Stimulated activated CD8-positive, alpha-beta memory T cell treated with anti-CD3 and anti-CD28 coated beads, Interleukin-4, amount 100 ng/mL, for 4 hours (primary cell): ENCODE measurements at places on chromosomes 4 and X.

GRCh38 chr4:124092541-124092984 is 620.0 kb downstream of the ANKRD50 start:
- no peak for DNase-seq

DNA sequence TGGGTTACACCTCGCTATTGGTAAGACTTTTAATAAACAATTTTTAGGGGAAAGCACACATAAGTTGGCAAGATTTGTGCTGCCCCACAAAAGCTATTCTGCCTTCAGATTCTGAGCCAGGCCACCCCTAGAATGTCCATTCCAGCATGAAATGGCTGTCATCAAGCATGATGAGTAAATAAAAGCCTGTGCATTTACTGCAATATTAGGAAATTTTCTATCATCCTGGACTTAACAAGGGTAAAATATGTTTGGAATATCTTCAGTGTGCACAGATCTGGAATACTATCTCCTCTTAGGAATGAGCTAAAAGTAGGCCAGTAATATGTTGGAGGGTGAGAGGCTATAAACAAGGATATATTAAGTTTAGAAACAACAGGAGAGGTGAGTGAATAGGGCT is 510.9 kb downstream of the ANKRD50 start:
- no peak for DNase-seq

DNA sequence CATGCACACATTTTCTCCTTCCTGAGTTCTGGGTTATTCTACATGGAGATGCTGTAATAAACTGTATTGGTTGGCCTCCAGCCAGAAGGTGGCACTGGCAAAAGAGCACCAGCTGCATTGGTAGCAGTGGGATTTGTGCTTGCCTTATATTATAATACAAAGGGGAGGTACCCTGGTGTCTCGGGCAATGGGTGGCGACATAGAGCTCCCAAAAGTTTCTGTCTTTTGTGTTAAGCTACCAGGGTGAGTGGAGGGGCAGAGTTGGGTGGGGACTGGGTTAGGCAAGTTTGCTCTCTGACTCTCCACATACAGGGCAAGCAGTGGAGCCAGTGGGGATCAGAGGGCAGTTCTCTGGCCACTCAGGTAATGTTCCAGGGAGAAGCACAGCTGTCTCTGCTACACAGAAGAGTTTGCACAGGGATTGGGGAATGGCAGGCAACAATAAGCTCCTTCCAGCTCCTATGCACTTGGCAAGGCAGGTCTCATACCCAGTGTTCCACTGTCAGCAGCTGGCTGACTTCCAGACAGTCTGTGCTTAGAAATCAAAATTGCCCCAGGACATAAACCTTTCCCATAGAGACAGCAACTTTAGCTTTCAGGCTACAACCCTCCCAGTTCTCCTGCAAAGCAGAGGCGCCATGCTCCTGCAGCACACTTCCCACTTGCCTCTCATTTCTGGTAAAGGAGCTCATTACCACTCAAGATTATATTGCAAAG is 463.9 kb upstream of the PCDH7 start:
- DNase-seq = no peak

DNA sequence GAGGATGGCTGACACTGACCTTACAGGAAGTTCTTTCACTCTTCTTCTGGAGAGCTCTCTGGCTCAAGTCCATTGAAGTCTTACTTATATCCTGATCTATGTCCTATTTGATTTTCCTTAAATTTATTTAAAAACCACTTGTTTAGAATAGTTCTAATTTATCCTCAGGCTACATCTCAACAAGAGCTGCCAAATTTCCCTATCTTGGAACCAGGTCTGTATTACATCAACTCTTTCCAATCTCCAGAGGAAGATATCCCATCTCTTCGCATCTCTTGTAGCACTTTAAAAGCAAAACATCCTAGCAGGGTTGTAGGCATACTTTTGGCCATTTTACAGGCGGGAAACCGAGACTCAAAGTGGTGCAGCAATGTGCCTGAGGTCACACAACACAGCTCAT is 290.5 kb upstream of the TEX13C start:
- DNase-seq = no peak

DNA sequence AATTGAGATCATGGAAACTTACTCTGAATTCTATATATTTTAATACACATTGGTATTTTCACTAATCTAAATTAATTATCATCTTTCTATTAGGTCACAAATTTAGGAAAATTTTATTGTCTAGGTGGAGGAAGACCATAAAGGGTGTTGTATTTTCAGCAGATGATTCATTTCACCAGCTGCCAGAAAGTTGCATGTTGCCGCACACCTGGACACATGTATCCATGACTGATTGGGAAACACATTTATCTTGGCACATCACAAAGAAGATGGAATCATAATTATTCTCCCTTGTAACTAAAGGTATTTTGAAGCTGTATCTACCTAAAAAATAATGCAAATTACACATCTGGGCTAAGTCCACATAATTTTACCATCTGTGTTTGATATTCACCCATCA is 33.1 kb downstream of the SLC7A11 start:
- no peak for DNase-seq

- DNase-seq = no peak
Measured at GRCh38 chrX:53184836-53185235, 40.2 kb downstream of the KDM5C start.
